ENCODE measurements at places on chromosomes 6 and 20.

DNA sequence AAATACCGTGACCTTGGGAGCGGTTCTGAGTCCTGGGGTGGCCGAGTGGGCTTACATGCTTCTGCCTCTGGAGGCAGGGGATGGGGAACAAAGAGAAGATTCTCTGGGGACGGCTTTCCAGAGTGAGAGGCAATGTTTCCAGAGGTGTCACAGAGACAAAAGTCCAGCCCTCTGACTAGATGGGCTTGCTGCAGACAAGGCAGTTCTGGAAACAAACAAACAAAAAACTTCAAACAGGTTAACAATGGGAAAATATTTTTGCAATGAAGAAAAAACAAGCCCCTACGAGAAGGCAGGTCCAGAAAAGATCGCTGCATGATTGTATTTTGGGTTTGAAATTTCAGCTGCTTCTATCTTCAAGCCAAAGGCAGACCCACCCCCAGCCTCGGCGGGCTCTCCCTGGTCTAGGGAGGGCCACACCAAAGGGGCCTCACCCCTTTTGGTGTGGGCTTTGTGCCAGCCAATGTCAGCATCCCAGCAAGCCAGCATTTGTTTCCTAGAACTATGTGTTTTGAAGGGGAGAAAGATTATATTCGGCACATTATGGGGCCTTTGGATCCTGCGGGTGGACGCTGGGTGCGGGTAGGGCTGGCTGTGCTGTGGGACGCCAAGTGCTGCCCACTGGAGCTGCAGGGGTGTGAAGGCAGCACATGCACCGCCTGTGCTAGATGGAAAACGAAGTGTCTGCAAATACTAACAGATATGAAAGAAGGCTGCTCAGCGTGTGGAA is 42.9 kb downstream of the RIOK1 start:
- DNase-seq = no peak

GRCh38 chr6:128531696-128532095 is 11.3 kb upstream of the PTPRK start:
- DNase-seq = no peak

DNA sequence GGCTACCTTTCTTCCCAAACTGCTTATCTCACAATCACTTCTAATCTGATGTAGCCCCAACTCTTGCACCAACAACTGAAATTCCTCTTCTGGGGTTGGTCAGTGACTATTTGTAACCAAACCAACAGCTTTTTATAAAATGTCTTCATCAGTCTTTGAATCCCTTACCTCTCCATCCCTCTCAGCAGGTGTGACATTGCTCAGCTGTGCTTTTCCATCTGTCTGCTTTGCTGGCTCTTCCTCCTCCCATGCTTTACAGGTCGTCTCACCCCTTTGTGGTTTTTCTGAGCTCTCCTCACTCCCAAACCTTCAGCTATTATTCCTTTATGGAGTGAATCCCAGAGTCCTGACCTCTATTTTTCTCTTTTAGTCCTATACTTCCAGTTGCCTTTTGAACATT is 5.9 kb downstream of the MAP7 start:
- no peak for DNase-seq

DNA sequence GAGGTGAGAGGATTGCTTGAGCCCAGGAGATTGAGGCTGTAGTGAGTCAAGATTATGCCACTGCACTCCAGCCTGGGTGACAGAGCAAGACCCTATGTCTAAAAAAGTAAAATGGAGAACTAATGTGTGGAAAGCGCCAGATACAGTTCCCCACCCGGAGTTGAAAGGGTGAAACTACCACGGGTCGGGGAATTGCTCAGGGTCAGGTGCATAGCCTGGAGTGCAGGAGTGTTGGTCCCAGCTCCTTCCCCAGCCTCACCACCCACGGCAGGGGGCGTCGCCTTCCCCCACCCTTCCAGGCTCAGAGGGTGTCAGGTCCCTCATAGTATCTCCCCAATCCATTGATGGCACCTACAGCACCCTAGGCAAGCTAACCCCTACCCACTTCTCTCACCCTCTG is 26.1 kb downstream of the C20orf203 start:
- DNase-seq = no peak

DNA sequence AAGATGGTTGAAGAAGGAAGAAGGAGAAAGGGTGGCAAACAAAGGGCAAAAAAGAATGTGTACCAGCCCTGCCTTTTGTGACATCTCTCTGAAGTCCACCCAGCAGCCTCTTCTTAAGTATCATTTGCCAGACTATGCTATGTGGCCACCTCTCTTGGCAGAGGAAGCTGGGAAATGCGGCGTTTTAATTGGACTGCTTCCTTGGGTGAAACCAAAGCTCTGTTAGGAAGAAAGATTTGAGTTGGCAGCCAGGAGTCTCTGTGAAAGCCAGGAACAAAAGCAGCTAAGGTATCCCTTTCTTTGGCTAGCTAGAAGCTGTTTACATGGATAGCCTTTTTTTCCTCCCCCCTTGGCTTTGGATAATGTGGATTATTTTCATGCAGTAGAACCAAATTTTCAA is 67.5 kb upstream of the GTSF1L start:
- no peak for DNase-seq

DNA sequence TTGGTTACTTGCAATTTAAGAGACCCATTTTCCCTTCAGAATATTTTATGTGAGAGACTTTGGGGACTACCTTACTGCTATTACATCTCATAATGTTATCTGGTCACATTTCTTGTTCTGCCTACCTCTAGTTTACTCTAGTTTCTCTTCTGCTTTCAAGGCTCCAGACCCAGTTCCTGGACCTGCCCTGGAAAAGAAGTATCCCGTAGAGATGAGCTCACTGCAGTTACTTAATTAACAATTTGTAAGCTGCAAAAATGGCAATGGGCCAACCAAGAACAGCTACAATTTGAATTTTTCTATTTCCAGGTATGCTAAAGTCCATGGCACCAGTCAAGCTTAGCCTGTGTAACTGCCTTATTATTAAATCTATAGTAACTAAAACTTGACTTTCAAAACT is 25.0 kb downstream of the TAB2 start:
- no peak for DNase-seq

DNA sequence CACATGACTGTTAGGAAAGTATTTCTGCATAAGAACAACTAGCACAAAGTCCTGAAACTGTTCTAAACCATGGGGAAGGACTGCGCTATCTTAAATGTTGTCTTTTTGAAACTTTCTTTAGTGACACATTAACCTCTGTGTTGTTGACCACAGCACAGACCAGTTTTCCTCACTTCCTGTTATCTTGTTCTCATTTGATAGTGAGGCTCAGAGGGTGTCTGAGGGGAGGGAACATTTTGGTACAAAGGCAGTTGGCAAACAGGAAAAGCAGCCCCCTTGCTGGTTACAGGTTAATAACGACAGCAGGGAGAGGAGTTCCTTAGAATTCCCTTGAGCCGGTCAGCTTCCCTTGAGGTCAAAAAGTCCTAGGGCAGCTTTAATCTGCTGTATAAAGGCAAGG is 143.5 kb upstream of the BMP2 start:
- no peak for DNase-seq

DNA sequence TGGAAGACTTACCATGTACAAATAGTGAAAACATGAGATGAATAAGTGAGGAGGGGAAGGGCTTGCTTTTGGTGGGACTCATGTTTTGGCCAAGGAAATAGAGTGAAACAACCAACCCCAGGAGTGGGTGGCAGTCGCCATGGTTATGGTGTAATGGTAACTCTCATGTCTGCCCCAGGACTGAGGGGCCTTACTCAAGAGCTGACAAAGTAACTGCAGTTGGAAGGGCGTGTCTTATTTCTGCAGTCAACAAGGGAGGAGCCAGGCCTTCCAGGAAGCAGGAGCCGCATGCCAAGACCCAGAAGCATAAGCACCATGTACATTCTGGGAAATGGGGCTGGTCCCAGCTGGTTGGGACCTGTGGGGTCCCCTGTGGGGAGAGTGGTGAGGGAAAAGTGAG is 108.5 kb downstream of the UNC5CL start:
- DNase-seq = no peak

DNA sequence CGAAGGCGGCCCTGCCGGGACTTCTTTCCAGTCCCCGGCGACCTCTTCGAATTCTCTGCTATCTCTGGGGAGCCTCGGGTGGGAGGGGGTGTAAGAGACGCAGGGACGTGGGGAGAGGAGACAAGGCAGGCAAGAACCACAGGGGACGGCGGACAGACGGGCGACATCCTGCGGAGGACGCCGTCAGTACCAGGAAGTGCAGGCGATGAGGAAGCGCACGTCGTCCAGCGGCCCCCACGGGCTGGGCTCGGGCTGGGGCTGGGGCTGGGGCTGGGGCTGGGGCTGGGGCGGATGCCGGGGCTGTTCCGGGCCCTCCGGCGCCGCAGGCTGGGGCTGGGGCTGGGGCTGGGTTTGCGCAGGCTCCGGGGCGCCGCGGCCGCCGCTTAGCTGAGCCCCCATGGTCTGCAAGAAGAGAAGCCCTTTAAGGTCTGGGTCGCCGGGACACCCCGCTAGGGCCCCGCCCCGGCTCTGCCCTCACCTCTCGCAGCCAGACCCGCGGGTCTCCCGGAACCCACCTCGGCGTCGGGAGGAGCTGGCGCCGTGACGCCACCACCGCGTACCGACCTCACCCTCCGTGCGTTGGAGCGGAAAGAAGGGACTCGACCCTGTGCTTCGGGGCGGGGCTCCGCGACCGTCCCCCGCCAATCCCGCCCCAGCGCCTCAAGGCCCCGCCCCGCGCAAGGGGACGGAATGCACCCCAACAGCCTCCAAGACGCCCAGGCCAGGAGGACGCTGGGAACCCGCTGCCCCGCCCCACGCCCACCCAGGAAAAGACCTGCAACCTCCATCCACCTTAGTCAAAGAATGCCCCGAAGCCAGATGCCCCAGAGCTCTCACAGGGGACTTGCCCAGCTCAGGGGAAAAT is at the start of gene MMP24OS:
Gene MMP24OS (minus strand): TSS at position 592 of the 865 bp plus-strand sequence. CDS start 193 bp downstream, at position 399.
- peak; percentile 95 for DNase-seq

- no peak for DNase-seq
These were observed 66.8 kb downstream of the ATG5 start for GRCh38 chr6:106258726-106259125.

GRCh38 chr6:124123617-124124209 is 320.0 kb downstream of the NKAIN2 start:
- no peak for DNase-seq

GRCh38 chr20:21767739-21768223 is 62.3 kb downstream of the PAX1 start:
- DNase-seq = no peak

- DNase-seq = no peak
These were observed 1.2 kb upstream of the PLTP start for GRCh38 chr20:45913116-45913515.

DNA sequence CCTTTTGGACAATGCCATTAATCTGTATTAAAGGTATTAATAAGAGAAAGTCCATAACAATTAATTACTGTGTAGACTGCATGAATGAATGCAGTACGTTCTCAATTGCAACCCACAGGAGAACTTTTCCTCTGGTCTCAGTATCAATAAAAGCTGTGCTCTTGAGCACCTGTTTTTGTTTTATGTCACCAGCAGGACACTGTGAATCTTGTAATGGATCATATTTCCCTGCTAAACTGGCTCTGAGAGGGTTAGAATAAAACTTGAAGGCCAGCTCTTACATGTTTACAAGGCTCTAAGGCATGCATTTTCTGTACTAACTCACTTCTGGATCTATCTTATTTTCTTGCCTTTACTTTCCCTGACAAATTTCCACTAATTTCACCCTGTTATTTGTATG is 214.3 kb upstream of the PLN start:
- DNase-seq = no peak

- DNase-seq = peak; percentile 26
These were observed 91.3 kb upstream of the SHLD1 start for GRCh38 chr20:5658912-5659345.

GRCh38 chr20:6086868-6087267 is 33.0 kb upstream of the LRRN4 start:
- no peak for DNase-seq

GRCh38 chr20:57106692-57107091 is 159.7 kb downstream of the BMP7 start:
- no peak for DNase-seq

DNA sequence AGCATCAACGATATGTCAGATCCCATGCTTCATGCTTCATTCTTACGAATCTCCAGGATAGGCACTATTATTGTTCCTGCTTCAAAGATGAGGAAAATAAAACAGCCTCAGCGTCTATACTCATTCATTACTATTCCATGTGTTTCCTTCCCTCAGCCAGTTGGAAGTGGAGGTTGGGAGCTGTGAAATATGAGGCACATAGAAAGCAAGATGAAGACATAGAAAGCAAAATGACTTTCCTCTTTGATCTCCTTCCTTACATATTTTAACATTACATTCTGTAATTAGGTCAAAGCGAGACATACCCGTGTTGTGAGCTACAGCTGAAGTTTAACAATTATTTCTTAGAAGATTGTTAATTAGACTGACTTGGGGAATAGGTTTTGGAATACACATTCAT is 125.4 kb downstream of the FYN start:
- no peak for DNase-seq

GRCh38 chr20:32463642-32464400 is 105.7 kb downstream of the ASXL1 start:
- no peak for DNase-seq

DNA sequence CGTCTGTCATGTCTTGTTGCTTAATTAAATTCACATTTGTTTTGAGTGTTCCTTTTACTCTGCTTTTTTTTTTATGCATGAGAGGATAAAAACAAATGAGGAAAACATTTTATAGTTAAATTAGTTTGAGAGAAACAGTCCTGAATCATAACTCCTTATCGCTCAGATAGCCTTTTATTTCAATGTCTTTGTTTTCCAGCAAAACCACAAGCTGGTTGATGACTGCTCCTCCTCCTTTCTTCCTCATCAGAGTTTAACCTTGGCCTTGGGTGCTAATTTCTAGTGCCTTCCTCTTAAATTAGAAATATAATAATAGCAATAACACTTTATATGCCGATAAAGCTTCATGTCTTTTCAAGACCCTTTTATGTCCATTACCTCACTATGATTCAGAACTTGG is 3.1 kb downstream of the NOX3 start:
- no peak for DNase-seq

DNA sequence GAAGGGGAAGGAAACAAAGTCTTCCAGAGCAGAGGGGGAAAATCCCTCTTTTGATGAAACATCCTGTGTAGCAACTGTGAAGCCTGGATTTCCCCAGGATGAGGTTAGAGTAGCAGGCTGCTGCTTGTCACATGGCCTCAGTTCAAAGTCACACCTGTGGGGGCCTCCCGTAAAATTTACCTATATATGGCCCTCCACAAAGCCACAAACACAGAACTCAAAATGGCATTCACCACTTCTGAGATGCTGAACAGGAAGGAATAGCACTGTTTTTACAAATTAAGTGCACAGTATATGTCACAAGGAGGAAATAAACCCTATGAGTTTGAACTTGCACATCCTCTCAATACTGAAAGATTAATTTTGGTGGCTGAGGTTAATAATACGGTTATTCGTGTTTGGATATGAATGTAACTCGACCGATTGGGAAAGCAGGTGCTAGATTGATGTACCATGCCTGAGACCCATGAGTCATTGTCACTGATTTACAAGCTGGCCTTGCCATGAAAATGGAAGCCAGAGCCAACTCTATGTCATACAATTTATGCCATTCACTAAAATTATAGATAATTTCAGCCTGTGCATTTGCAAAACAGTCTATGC is 70.6 kb downstream of the SGK1 start:
- DNase-seq = peak; percentile 86

- no peak for DNase-seq
These were observed 21.3 kb upstream of the SLC22A7 start for GRCh38 chr6:43276577-43277305.

GRCh38 chr6:154410619-154411072 is 54.0 kb upstream of the IPCEF1 start:
- no peak for DNase-seq

- DNase-seq = peak; percentile 50
These were observed 615 bp upstream of the NTSR1 start for GRCh38 chr20:62707921-62708521.
